Effector CD8-positive, alpha-beta T cell (primary cell): ENCODE measurements at places on chromosomes 4 and X.

GRCh38 chr4:3807822-3808496, 41.8 kb downstream of the ADRA2C start:
- DNase-seq, result no peak

DNA sequence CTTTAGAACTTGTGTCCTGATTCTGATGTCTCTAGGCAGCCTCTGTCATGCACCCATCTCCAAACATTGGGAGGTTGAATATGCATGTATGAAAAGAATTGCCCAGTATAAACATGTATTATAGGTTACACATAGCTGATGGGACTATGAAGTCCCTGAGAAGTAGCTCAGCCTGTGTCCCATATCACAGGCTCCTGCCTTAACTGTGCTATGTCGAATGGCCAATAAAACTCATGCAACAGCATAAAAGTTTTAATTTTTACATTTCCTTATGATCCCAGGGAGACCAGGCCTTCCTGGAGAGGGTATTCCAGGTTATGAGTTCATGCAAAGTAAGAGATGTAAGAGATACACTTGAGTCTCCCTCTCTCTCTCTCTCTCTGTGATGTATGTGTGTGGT, 217.4 kb downstream of the SHROOM3 start:
- no peak for DNase-seq

DNA sequence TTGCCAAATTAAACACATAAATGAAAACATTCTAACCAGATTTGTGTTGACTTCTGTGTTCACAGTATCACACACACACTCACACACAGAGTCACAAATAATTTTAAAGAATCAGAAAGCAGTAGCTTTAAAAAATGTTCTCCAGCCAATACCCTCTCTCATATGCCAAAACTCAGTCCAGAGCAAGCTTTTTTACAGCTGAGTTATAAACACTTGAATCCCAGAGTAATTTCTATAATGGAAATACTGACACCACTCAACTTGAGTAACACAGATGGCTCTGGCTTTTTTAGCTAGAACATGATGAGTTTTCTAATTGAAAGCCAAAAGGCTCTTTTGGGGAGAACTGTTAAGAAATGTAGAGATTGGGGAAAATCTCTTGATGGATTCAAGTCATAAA, 100.8 kb downstream of the DOCK11 start:
- no peak for DNase-seq

- no peak for DNase-seq
These were observed 389.5 kb upstream of the GRID2 start for GRCh38 chr4:91914176-91914804.

GRCh38 chrX:66050140-66050569, 10.3 kb upstream of the VSIG4 start:
- DNase-seq, result no peak

DNA sequence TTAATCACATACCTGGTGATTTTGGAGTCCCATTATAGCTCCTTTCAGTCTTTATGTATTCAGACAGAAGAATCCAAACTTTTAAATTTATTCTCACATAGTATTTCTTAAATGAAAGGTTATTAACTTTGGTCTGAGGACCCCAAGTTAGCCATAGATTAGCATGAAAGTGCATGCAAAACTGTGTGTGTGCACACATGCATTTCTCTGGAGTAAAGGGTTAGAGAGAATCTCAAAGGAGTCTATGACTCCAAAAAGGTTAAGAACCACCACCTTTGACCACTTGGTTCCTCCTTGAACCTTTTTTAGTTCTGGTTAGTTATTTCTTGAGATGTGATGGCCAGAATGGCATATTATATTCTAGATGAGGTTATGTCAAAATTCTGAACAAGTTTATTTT, 102.0 kb downstream of the MGST2 start:
- DNase-seq, result no peak
